ENCODE measurements at places on chromosomes 2 and 18. TPM values are rescaled to one million over a fixed set of nuclear protein-coding genes. Genes with fewer than 3 reads are reported as not detected.

The DOK6 gene
- not detected for total RNA-seq

The CD8B2 gene
- not detected for total RNA-seq

The YWHAQ gene
- 887 TPM for total RNA-seq

The IL1RN gene
- total RNA-seq, result 0.13 TPM

The ANKRD30BL gene
- total RNA-seq, result not detected

The PAX8 gene
- total RNA-seq, result 0.85 TPM
